Gastroesophageal sphincter (tissue), 4 donors: ENCODE measurements at places on chromosomes 1 and 21. TPM values are rescaled to one million over a fixed set of nuclear protein-coding genes. Genes with fewer than 3 reads are reported as not detected.
A peak's percentile ranks its signal among the peaks of the same experiment; 100 is the strongest.

HSD3B1 gene
- total RNA-seq, result not detected

GRCh38 chr1:211639475-211640300, 35.7 kb downstream of the NEK2 start:
- ATAC-seq, result no peak
- H3K27ac ChIP-seq, result no peak overlapping the region
- peaks cover 17% of the 10 kb centered on the region for H3K4me1 ChIP-seq

DNA sequence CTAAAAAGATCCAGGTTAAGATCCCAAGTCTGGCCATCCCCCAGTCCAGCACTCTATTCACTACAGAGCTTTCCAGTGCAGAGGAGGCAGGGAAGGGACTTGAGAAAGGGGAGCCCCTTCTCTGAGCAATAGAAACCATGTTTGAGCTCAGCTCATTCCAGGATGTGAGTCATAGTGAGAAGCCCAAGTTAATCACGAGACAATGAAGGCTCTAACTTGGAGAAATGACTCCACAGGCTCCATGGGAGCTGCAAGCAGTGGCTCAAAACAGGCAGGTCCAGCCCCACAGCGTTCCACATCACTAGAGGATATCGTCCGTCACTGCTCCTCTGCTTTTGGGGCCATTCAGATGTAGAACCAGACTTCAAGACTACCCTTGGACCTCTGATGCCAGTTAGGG, 59.1 kb downstream of the CAMK2N1 start:
- no peak for ATAC-seq
- H3K4me1 ChIP-seq, result no peaks in the 10 kb centered on the region
- peaks cover 40% of the 10 kb centered on the region for H3K27me3 ChIP-seq
- H3K27ac ChIP-seq, result no peak overlapping the region

- H3K27me3 ChIP-seq, result no peaks in the 10 kb centered on the region
- H3K27ac ChIP-seq, result no peak overlapping the region
- ATAC-seq, result no peak
- no peak overlapping the region for H3K4me3 ChIP-seq
- H3K4me1 ChIP-seq, result no peaks in the 10 kb centered on the region
These were observed 229.1 kb upstream of the ZP4 start for GRCh38 chr1:238119861-238120260.

- H3K4me1 ChIP-seq, result peaks cover 96% of the 10 kb centered on the region
- H3K27ac ChIP-seq, result peak overlapping the region; percentile 86
- H3K27me3 ChIP-seq, result no peaks in the 10 kb centered on the region
- no peak overlapping the region for H3K4me3 ChIP-seq
These were observed 183.8 kb downstream of the DHRS3 start for GRCh38 chr1:12434174-12434573.

DNA sequence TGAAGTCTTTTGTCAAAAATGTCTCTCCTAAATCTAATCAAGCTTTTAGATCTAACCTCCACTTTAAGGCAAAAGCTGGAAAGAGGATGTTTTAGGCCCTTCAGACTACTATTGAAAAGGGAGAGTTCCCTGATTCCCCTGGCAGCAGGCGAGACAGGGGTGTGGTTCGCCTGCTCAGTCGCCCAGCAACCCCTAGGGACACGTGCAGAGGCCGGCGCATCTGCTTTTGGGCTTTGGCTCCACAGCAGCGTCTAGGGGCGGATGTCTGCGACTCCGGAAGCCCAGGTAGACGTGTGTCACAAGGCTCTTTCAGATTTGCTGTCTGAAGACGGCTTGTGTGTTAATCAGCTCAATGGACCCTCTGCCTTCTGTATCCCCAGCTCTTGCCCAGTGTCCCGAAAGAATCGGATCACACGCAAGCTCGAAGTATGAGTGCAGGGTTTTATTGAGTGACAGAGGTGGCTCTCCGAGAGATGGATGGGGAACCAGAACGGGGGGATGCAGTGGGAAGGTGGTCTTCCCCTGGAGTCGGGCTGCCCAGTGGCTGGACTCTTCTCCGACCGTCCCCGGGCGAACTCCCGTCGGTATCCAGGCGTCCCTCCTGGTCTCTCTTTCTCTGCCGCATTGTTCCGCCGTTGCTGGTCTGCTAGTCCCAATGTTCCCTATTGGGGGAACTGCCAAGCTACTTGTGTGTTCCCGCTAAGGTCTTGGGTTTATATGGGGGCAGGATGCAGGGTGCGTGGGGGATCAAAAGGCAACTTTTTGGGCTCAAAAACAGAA, 45.5 kb downstream of the OLFML2B start:
- no peaks in the 10 kb centered on the region for H3K4me1 ChIP-seq
- no peaks in the 10 kb centered on the region for H3K27me3 ChIP-seq
- no peak overlapping the region for H3K27ac ChIP-seq
- no peaks in the 10 kb centered on the region for H3K36me3 ChIP-seq
- H3K4me3 ChIP-seq, result no peak overlapping the region
- ATAC-seq, result no peak

- H3K27me3 ChIP-seq, result no peaks in the 10 kb centered on the region
- H3K4me1 ChIP-seq, result no peaks in the 10 kb centered on the region
- no peaks in the 10 kb centered on the region for H3K36me3 ChIP-seq
- no peak overlapping the region for H3K27ac ChIP-seq
- no peak for ATAC-seq
These were observed 6.9 kb downstream of the USP48 start for GRCh38 chr1:21775985-21776562.

DNA sequence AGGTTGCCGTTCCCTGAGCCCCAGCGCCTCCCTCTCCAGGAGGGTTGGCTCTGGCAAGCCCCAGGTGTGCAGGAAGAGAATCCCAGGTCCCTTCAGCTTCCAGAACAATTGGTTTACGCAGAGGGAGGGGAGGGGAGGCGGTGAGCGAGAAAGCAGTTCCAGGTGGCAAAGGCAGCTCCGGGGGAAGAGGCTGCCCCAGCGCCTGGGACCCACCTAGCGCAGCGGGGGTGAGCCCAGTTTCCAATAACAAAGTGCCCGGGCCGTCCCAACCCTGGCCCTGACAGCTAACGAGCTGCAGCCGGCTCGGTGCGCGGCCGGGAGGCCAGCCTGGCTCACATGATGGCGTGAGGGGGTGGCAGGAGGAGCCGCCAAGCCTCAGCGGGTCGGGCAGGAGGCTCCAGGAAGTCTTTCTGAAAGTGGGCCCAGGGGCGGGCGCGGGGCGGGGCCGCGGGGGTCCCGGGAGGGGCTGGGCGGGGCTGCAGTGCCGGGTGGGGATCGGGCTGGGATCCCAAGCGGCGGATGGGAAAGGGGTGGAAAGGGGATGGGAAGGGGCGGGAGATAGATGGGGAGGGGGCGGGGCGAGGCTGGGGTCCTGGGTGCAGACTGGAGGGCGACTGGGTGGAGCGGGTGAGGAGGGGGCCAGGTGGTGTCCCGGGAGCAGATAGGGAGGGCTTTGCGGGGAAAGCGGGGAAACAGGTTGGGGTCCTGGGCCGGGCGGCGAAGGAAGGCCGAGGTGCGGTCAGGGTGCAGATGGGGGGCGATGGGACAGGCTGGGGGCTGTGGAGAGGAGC, 22.8 kb downstream of the DHRS3 start:
- H3K4me3 ChIP-seq, result peak overlapping the region; percentile 47
- H3K27ac ChIP-seq, result peak overlapping the region; percentile 95
- H3K27me3 ChIP-seq, result no peaks in the 10 kb centered on the region
- H3K4me1 ChIP-seq, result peaks cover 100% of the 10 kb centered on the region
- ATAC-seq, result peak; percentile 14

DNA sequence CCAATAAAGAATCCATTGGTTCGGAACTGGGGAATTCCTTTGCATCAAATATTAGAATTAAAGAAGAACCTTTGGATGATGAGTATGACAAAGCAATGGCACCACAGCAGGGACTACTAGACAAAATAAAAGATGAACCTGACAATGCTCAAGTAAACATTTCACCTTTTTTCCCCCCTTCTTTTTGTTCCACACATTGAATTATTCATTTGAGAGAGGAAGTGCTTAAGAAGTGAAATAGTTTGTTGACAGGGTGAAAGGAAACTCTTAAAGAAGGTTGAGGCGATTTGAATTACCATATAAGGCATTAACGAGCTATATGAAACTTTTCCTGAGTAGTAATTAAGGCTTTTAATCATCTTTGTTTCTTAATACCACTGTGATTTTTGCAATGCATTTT, 93.1 kb downstream of the ZMYM4 start:
- no peak for ATAC-seq
- H3K27ac ChIP-seq, result no peak overlapping the region
- peaks cover 28% of the 10 kb centered on the region for H3K36me3 ChIP-seq

- no peaks in the 10 kb centered on the region for H3K36me3 ChIP-seq
- peaks cover 19% of the 10 kb centered on the region for H3K4me1 ChIP-seq
- H3K27me3 ChIP-seq, result no peaks in the 10 kb centered on the region
- peak overlapping the region; percentile 100 for H3K27ac ChIP-seq
- H3K4me3 ChIP-seq, result peak overlapping the region; percentile 97
These were observed 106.0 kb downstream of the SLC45A1 start for GRCh38 chr1:8423692-8424538.

IGSF9 gene
- 0.35 TPM for total RNA-seq

GRCh38 chr1:215219372-215219771, 136.8 kb downstream of the KCNK2 start:
- H3K27me3 ChIP-seq, result no peaks in the 10 kb centered on the region
- no peaks in the 10 kb centered on the region for H3K36me3 ChIP-seq
- no peaks in the 10 kb centered on the region for H3K4me1 ChIP-seq
- H3K4me3 ChIP-seq, result no peak overlapping the region
- H3K27ac ChIP-seq, result no peak overlapping the region

ARHGAP30 gene
- total RNA-seq, result 1.9 TPM

GRCh38 chr21:25494804-25495203, 112.5 kb downstream of the MRPL39 start:
- no peak for ATAC-seq
- no peak overlapping the region for H3K4me3 ChIP-seq
- no peaks in the 10 kb centered on the region for H3K27me3 ChIP-seq
- H3K36me3 ChIP-seq, result no peaks in the 10 kb centered on the region
- no peak overlapping the region for H3K27ac ChIP-seq

PAPPA2 gene
- total RNA-seq, result 0.10 TPM

DNA sequence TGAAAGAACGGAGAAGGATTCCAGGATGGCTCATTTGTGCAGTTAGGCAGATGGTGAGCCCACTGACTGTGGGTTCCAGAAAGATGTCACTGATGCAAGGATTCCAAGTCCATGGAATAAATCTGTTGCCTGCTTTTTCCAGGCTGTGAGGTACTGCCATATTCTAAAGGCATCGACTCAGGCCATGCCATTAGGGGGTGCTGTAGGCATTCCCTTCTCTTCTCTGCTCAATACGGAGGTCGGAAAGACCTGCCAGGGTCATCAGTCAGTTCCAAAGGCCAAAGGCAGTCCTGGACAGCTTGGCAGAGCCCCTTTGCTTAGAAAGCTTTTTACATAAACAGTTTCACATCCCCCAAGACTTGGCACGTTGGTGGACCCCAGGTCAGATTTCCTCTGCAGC, 31.7 kb upstream of the TMEM125 start:
- H3K36me3 ChIP-seq, result no peaks in the 10 kb centered on the region
- peak; percentile 65 for ATAC-seq
- H3K4me3 ChIP-seq, result no peak overlapping the region
- no peak overlapping the region for H3K27ac ChIP-seq

- no peak for ATAC-seq
- peaks cover 91% of the 10 kb centered on the region for H3K27me3 ChIP-seq
- no peaks in the 10 kb centered on the region for H3K36me3 ChIP-seq
- H3K4me1 ChIP-seq, result no peaks in the 10 kb centered on the region
These were observed 93.9 kb upstream of the CSF3R start for GRCh38 chr1:36576551-36577110.

PRMT6 gene
- total RNA-seq, result 7.9 TPM

GRCh38 chr1:60573726-60574409, 500.3 kb upstream of the C1orf87 start:
- no peaks in the 10 kb centered on the region for H3K36me3 ChIP-seq
- H3K27me3 ChIP-seq, result no peaks in the 10 kb centered on the region
- no peaks in the 10 kb centered on the region for H3K4me1 ChIP-seq
- H3K27ac ChIP-seq, result no peak overlapping the region
- ATAC-seq, result no peak

- no peaks in the 10 kb centered on the region for H3K27me3 ChIP-seq
- H3K4me3 ChIP-seq, result no peak overlapping the region
- no peak for ATAC-seq
- H3K27ac ChIP-seq, result no peak overlapping the region
These were observed 6.8 kb downstream of the ATG4C start for GRCh38 chr1:62790716-62791115.

HRNR gene
- not detected for total RNA-seq

GRCh38 chr1:213772128-213773063, 215.4 kb upstream of the PROX1 start:
- no peaks in the 10 kb centered on the region for H3K4me1 ChIP-seq
- H3K36me3 ChIP-seq, result no peaks in the 10 kb centered on the region
- no peaks in the 10 kb centered on the region for H3K27me3 ChIP-seq
- H3K27ac ChIP-seq, result no peak overlapping the region

GRCh38 chr1:15051882-15052528, 101.5 kb upstream of the TMEM51 start:
- H3K27me3 ChIP-seq, result no peaks in the 10 kb centered on the region
- peaks cover 11% of the 10 kb centered on the region for H3K36me3 ChIP-seq
- no peaks in the 10 kb centered on the region for H3K4me1 ChIP-seq
- H3K4me3 ChIP-seq, result no peak overlapping the region
- H3K27ac ChIP-seq, result no peak overlapping the region
- no peak for ATAC-seq

DNA sequence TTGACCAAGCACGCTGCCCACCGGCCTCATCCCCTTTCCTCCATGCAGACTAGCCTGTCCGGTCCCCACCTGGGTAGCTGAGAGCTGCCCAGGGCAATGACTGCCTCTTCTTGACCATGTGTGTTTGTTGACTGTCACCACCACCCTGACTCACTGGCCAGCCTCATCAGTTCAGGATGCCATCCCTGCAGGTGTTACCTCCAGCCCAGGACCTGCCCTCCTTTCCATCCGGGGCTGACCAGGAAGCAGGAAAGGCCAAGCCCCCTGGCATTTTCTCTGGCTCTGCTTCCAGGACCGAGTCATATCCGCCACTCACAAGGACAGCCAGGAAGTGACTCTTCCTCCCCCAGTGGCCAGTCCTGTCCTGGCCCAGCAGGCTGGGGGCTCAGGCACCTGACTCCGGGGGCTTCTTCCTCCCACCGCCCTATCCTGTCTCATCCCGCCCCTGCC, 17.1 kb downstream of the EPHA2 start:
- peak; percentile 23 for ATAC-seq
- peaks cover 7% of the 10 kb centered on the region for H3K4me1 ChIP-seq
- peaks cover 48% of the 10 kb centered on the region for H3K36me3 ChIP-seq
- H3K4me3 ChIP-seq, result no peak overlapping the region
- H3K27me3 ChIP-seq, result no peaks in the 10 kb centered on the region

TMEM82 gene
- total RNA-seq, result not detected

DNA sequence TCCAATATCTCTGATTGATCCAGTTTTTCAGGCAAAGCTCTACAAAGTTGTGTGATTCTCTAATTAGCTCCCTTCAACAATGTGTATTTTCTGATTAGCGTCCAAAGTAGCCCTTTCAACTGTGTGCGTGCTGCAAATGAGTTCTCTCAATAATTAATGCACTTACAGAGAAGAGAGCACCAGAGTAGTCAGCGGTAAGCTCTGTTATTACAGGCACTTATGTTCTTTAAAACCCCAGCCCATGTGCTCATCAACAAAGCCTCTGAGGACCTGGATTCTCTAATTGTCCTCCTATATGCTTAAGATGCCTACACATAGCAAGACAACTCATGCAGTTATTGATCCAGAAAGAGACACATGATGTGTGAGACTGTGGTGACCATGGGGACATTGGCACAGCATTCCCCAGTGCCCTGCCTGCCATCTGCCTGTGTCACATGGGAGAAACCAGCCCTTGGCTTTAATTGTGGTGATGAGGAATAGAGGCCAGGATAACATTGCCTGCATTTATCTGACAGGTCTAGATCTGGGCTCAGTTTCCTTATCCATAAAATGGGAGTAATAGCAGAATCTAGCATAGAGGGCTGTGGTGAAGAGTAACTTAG, 151.7 kb downstream of the PCP4 start:
- ATAC-seq, result no peak
- H3K4me3 ChIP-seq, result no peak overlapping the region
- H3K27me3 ChIP-seq, result no peaks in the 10 kb centered on the region
- H3K27ac ChIP-seq, result no peak overlapping the region
- H3K4me1 ChIP-seq, result no peaks in the 10 kb centered on the region
